Activated T-helper 1 cell treated with anti-CD3 and anti-CD28 coated beads, Interleukin-12 subunit alpha, Interleukin-12 subunit beta, Interleukin-2, Interleukin-4 antibody, amounts not matched to agents 30 ng/mL and 10 ng/mL and 1 ng/mL, durations not matched to agents 14 hours and 24 hours and 36 hours (primary cell): ENCODE measurements at places on chromosomes 4 and X. TPM values are rescaled to one million over a fixed set of nuclear protein-coding genes. Genes with fewer than 3 reads are reported as not detected.

The SATL1 gene
- not detected in 2 replicates for total RNA-seq

The FRMD7 gene
- total RNA-seq = not detected in 2 replicates

The MSX1 gene
- not detected in 2 replicates for total RNA-seq

DNA sequence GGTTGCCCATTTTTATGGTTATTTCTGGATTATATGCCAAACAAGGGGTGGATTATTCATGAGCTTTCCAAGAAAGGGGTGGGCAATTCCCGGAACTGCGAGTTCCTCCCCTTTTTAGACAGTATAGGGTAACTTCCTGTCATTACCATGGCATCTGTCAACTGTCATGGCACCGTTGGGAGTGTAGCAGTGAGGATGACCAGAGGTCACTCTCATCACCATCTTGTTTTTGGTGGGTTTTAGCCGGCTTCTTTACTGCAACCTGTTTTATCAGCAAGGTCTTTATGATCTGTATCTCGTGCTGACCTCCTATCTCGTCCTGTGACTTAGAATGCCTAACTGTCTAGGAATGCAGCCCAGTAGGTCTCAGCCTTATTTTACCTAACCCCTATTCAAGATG is 57.6 kb downstream of the SH3KBP1 start:
- no peak for DNase-seq

DNA sequence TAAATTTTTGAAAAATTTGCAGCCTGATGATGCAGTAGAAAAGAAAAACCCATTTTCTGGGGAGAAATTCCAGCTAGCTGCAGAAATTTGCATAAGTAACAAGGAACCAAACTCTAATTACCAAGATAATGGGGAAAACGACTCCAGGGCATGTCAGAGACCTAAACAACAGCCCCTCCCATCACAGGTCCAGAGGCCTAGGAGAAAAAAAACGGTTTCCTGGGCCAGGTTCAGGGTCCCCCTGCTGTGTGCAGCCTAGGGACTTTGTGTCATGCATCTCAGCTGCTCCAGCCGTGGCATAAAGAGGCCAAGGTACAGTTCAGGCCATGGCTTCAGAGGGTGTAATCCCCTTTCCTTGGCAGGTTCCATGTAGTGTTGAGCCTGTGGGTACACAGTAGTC is 733.7 kb upstream of the CT83 start:
- no peak for DNase-seq

- DNase-seq = peak; percentile 40
These were observed 162.3 kb upstream of the MAMLD1 start for GRCh38 chrX:150200820-150201287.

- DNase-seq = no peak
These were observed 99.7 kb downstream of the RASL11B start for GRCh38 chr4:52961666-52962412.

GRCh38 chr4:186701273-186701672 is 22.4 kb downstream of the FAT1 start:
- no peak for DNase-seq

- no peak for DNase-seq
These were observed 1043.8 kb downstream of the ADGRL3 start for GRCh38 chr4:62243895-62244294.

- DNase-seq = no peak
These were observed 706.5 kb downstream of the CCSER1 start for GRCh38 chr4:90833706-90834105.

DNA sequence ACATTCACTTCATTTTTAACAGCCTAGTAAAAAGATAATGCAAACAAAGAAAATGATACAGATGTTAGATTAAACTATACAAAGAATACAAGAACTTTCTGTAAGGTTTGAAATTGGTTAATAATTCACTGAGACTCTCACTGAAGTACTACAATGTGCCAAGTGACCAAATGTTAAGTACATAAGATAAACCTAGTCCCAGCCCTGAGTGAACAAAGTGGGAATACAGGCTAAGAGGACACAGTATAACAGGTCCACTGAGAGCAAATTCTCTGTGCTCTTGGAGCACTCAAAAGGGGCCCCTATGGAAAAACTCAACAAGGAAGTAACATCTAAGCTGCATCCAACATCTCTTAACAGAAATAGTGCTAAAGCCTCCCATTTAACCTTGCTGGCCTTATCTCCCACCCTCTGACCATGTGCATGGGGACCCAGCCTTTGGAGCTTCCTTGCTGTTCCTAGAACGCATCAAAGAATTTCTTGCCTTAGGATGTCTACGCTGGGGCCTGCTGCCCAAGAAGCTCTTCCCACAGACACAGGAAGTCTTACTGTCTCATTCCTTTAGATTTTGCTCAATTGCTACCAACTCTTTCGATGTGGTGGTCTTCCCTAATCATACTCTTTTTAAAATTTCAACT is 113.4 kb downstream of the ZAR1 start:
- no peak for DNase-seq

- DNase-seq = no peak
These were observed 16.7 kb downstream of the IL21 start for GRCh38 chr4:122604146-122604545.

GRCh38 chr4:7983296-7983695 is 43.6 kb upstream of the AFAP1 start:
- DNase-seq = no peak

- DNase-seq = no peak
These were observed 33.7 kb downstream of the AFF1 start for GRCh38 chr4:86968547-86968946.

DNA sequence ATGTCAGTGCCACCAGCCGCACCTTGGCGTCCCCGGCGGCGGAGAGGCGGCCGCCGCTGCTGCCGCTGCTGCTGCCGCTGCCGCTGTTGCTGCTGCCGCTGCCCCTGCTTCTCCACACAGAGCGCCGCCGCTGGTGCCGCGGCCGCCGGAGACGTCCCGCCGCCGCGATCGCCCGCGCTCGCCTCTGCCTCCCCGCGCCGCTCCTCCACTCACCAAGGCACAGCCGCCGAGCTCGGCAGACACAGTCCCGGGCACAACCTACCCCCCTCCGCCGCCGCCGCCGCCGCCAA is at the start of gene PPP3CA:
Gene PPP3CA (minus strand): TSS at position 260 of the 290 bp plus-strand sequence.
- no peak for DNase-seq

- DNase-seq = no peak
These were observed 177.6 kb downstream of the NWD2 start for GRCh38 chr4:37422102-37422501.

DNA sequence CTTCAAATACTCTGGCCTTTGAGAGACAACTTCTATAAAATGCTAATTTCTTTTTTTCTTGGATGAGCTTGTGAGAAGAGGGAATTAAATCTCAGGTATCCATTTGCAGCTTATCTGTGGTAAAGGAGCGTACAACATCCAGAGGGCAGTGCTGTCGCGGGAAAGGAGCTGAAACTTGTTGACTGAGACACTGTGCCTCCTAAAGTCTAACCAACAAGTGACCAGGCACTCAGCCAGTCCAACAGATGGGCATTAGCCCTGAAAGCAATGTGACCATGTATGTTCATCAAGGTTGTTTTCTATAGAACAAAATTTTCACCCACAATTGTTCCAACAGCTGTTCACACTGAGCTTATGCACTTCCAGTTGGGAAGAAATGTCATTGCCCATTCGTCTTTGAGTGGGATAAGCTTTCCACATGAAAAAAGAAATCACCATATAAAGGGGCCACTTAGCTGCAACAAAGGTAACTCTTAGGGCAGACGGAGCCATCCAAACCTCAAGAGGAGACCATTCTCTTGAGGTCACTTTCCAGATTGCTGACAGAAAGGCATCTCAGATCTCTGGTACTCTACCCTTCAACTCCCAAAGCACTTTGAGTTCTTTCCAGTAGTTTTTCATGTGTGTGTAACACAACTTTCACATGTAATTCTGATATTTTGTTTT is 244.8 kb upstream of the NEIL3 start:
- no peak for DNase-seq

- DNase-seq = no peak
These were observed 53.3 kb downstream of the RFC1 start for GRCh38 chr4:39312816-39313215.

DNA sequence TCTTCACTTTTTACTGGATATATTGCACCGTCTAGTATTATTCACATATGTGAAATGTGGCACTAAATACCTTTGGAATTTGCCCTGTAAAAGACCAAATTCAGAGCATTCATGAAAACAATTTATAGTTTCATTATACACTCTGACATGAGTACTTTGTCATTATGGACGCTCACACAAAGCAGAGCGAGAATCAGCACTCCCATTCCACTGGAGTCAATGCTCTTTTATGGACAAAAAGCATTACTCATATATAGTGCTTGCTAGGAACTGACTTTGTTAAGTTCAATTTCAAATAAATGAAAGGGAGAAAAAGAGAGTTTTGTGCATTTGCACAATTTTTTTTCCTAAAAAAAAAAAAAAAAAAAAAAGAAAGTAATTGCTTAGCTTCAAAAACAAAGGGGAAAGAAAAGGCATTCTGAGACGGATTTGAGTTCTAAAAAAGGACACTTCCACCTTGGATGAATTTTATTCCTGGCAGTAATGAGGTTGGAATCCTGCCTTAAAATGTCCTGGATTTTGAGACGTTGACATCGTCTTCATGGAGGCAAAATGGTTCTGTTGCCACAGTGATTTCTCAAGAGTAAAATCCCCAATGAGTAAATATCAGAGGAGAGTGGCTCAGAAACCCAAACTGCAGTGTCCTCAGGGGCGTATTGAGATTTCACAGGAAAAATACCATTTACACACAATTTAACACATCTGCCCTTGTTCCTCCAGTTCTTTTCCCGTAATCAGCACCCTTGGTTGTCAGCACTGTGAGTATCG is 34.8 kb downstream of the CCDC149 start:
- no peak for DNase-seq

- DNase-seq = no peak
These were observed 7.3 kb downstream of the MAEA start for GRCh38 chr4:1297023-1297395.

DNA sequence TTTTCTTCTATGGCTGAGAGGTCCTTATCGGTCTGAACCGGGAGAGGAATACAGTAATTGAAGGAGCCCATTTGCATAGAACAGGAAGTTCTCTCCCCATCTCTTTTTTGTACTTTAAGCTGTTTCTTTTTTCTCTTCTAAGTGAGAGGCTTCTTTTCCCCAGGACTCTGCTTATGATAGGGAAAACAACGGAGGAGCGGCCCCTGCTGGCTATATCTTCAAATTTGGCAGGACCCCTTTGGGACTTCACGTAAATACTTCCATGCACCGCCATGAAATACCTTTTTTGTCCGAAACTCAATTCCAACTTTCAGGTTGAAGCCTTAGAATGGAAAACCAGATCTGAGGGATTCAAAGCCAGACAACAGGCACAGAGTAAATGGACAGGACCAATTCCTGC is 1153.0 kb upstream of the INTU start:
- no peak for DNase-seq

DNA sequence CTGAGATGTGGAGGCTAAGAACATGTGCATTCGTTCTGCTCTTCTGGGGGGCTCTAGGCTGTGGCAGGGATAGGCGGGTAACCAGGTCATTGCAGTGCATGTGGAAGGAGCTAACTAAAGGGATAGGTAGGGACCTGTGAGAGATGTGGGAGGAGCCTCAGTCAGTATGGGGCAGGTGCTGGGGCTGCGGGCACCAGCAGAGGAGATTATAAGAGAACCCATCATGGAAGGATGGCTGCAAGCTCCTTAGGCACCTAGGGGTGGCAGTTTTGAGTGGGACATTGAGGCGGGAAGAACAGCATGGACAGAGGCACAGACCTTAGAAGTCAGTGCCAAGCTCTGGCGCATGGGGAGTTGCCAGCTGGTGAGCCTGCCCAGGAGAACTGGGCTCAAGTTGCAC is 7.2 kb downstream of the CLDN22 start:
- no peak for DNase-seq

- DNase-seq = no peak
These were observed 87.2 kb downstream of the NRK start for GRCh38 chrX:105909576-105909975.

DNA sequence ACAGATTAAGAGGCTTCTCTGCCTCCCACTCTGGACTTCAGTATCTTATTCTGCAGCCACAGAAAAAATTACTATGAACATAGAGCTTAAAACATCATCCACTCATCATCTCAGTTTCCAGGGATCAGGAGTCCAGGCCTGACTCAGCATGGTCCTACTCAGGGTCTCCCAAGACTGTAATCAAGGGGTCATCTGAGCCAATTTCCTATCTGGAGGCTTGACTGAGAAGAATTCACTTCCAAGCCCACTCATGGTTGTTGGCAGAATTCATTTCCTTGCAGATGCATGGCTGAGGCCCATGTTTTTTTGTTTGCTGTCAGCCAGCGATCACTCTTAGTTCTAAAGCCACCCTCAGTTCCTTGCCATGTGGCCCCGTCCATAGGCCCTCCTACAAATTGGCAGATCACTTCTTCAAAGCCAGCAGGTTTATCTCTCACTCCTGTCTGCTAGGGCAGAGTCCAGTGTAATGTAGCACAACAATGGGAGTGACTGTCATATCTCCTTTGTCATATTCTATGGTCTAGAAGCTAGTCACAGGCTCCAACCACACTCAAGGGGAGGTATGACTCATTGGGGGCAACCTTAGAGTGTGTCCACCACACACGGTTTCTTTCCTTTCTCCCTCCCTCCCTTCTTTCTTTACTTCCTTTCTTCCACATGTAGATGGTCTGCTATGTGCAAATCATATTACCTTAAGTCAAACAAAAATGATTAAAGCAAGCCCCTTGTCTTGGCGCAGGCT is 251.6 kb downstream of the QDPR start:
- no peak for DNase-seq

- no peak for DNase-seq
These were observed 62.7 kb upstream of the SCML1 start for GRCh38 chrX:17674601-17675000.

DNA sequence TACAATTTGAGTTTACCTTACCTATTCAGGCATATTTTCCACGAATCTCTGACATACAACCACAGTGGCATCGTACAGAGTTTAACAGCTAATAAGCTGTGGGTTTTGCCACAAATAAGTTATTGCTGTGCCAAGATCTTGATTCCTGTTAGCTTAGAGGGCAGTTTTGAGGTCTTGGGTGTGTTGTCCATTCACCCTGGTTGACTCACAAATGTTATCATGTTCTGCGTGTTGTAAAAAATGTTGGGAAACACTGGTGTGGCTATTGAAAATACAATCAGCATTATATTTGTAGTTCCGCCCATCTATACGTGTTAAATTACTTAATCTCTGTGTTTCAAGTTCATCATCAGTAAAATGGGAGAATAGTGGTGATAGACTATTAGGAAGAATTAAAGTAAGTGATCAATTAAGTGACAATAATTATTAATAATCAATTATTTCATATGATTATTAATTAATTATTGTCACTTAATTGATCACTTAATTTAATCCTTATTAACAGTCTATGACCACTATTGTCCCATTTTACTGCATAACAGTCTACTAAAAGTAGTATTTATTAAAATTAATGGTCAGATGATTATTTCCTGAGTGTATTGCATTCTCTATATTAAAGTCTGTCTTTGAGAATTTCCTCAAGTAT is 96.3 kb downstream of the TMA16 start:
- no peak for DNase-seq

DNA sequence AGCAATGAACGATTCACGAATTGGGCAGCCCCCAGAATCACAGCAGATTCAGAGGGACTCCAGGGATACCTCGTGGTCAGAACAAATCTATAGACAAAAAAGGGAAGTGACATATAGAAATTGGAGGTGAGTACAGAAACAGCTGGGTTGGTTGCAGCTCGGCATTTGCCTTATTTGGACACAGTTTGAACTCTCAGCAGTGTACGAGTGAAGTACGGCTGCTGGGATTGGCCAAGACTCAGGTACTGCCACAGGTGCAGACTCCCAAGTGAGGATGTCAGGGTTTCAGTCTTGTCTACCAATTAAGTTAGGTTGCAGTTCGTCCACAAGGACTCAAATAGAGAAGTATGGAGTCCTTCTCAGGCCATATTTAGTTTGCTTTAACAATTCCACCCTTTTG is 28.2 kb downstream of the HTT-AS start:
- DNase-seq = no peak
